Urothelium cell line (cell line): ENCODE measurements at places on chromosomes 2 and 18.

GRCh38 chr2:114031605-114032505 is 142.0 kb downstream of the ACTR3 start:
- no peak for DNase-seq

GRCh38 chr2:162342321-162342720 is 1.6 kb upstream of the GCA start:
- no peak for DNase-seq

DNA sequence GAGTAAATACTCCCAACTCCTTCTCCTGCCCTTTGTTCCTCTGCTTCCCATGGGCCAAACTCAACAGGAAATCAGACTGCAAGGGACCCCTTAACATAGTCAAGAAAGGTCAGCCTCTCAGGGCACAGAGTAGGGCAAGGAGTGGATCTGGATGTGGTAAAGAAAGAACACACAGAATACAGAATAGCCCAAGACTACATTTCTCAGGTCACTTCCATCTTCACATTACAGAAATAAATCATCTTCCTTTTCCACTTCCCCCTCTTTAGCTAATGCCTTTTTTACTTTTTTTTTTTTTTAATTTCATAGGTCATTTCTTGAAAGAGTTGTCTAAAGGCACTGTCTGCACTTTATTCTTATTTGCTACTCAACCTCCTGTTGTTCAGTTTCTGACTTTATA is 558.3 kb downstream of the TNS1 start:
- DNase-seq = no peak

- DNase-seq = no peak
These were observed 515.3 kb downstream of the DSC3 start for GRCh38 chr18:30527226-30527625.

GRCh38 chr2:164981217-164981990 is 26.1 kb upstream of the SLC38A11 start:
- DNase-seq = peak; percentile 32

DNA sequence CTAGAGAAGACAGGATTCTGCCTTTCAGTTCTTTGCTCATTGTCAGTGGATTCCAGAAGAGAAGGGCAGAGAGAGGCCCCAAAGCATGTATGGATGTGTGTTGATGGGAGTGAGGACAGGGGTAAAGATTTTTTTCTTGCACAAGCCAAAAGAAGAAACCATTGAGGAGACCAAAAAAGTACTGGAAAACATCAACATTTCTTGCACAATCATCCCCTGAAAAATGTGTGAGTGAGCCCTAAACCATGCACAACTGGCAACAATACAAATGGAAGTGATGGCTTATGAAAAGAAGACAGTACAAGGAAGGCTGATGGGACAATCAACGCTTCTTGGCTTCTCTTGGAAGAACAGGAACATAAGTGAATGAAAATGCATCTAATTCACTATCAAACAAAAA is 5.6 kb upstream of the SMAD7 start:
- no peak for DNase-seq

- peak; percentile 84 for DNase-seq
These were observed 4.7 kb upstream of the SLC20A1 start for GRCh38 chr2:112640800-112641675.

DNA sequence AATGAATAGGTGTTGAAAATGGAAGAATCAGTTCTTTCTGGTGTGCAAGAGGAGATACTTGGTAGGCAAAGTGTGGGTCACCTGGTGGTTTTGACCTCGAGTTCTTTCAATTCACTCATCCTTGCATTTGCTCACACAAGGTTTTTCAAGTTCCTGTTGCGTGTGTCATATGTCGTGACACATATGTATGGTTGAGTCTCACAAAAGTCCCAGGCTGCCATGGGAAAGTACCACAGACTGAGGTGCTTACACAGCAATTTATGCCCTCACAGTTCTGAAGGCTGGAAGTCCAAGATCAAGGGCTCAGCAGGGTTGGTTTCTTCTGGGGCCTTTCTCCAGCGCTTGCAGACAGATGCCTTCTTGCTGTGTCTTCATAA is 64.4 kb downstream of the NCK2 start:
- no peak for DNase-seq

DNA sequence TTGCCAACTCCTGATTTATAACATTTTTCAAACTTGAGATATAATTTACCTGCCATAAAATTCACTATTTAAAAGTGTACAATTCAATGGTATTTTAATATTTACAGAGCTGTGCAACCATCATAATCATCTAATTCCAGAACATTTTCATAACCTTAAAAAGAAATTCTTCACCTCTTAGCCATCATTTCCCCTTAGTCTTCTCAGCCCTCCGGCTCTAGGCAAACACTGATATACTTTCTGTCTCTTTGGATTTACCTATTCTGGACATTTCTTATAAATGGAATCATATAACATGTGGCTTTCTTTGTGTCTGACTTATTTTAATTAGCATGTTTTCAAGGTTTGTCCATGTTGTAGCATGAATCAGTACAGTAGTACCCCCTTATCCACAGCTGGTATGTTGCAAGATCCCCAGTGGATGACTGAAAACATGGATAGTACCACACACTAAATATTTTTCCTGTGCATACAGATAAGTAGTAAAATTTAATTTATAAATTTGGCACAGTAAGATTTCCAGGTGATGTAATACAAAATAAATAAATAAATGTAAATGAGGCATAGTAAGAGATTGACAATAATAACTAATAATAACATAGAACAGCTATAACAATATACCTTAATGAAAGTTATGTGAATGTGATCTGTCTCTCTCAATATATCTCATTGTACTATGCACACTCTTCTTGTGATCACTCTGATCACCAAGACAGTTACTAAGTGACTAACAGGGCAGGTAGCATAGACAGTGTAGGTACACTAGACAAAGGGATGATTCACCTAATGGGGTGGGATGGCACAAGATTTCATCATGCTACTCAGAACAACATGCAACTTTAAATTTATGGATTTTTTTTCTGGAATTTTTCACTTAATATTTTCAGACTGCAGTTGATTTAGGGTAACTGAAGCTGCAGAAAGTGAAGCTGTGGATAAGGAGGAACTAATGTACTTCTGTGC is 73.1 kb downstream of the RAB3GAP1 start:
- no peak for DNase-seq

DNA sequence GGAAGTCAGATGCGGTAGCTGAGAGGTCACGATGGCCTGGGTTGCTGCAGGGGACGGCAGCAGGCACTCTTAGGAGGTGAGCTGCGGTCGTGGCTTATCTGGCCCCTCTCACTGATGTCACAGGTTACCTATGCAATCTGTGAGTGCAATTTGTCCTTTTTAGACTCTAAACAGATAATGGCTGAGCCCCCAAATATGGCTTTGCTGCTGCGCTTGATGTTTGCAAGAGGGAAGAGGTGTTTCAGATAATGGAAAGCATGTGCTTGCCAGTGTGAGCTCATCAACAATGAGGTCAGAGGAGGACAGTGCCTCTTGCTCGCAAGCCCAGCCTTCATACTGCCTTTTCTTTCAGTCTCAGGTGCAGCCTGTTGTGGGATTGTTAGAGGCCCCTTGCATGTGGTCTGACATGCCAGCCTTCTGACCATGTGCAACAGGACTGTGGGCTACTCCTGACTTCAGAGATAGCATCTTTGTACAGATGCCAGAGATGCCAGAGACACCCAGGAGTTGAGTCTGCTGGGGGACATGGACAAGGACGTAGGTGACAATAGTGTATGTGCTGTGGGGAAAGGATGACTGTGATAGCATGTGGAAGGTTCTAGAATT is 151.3 kb downstream of the TANC1 start:
- no peak for DNase-seq

- DNase-seq = no peak
These were observed 169.8 kb upstream of the ERBB4 start for GRCh38 chr2:212708355-212708754.

- peak; percentile 25 for DNase-seq
These were observed at the start of gene CASP10 for GRCh38 chr2:201182650-201183364. CASP10 (plus strand) TSS chr2:201183141; CDS start chr2:201185778, 2,637 bp downstream.

GRCh38 chr2:121326628-121327027 is 41.6 kb upstream of the TFCP2L1 start:
- no peak for DNase-seq

DNA sequence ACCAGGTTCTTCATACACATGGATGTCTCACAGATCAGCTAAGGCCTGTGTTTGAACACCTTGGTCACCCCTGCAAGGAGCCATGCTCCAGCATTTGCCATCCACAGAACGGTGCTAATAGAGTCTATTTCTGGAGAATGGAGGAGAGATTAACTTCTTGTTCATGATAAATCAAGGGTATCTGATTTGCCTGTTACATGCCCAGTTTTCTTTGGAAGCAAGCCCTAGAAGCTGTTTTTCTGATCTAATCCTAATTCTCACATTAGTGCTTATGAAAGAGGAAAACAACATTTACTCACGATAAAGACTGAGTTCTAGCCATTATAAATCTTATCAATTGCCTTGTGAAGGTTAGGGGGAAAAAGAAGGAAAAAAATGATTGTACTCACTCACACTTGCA is 119.6 kb upstream of the DTNA start:
- DNase-seq = no peak

GRCh38 chr2:42742740-42743658 is 20.9 kb downstream of the OXER1 start:
- no peak for DNase-seq

GRCh38 chr2:59206361-59206760 is 965.2 kb upstream of the FANCL start:
- DNase-seq = no peak

GRCh38 chr18:53796040-53796729 is 428.3 kb downstream of the MBD2 start:
- peak; percentile 41 for DNase-seq

DNA sequence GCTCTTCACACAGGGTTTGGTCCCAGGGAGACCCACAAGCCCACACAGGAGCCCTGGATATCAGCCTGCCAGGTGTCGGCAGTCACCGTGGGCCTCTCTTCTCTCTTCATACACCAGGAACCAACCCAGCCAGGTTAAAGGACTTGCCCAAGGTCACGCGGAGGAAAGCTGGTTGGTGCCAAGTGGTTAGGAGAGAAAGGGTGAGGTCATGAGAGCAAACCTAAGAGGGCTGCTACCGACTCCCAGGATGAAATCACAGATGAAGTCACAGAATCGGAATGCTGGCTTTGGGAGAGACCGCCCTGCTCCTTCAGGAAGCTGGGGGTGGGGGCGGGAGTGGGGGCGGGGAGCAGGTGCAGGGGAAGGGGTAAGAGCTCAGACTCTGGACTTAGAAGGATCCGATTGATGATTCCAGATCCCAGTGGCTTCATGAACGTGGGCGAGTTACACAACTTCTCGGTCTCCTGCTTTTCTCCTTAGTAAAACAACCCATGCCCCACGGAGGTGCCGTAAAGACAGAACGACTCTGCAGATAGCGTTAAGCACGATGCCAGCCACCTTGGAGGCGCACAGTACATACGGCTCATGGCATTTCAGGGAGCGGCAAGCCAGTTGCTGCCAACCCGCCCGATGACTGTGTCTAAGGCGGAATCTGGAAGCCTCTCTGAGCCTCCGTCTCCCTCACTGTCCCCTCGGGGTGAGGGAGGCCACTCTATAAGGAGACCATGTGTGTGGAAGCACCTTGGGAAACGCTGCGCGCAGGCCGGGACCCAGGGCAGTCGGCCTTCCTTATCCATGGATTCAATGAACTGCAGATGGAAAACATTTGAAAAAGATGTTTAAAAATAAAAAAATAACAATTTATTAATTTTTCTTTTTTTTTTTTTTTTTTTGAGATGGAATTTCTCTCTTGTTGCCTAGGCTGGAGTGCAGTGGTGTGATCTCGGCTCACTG is 23.0 kb upstream of the TAF1B start:
- DNase-seq = peak; percentile 97

DNA sequence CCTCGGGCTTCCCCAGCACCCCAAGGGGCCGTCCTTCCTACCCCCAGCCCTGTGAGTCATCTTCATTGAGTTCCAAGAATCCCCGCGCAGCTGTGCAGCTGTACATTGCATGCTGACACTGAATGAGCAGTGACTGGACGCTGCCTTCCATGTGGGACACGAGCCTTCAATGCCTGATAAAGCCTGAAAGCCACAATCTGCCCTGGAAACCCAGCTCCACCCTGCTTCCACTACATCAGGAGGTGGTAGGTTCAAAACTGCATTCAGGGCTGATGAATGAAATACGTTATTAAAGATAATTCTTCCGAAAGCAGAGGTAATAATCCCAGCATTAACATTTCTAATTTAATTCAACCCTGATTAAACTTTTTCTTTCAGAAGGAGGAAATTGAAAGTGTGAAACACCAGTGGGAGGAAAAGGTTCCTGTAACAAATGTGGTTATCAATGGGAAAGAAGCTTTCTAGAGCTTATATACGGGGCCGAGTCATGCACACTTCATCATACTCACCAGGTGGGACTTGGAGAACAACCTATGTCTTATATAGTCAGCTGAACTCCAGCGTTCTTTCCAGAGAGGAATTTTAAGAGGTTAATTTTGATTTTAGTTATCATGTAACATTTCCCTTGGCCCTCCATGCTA is 360.1 kb downstream of the LPIN1 start:
- peak; percentile 95 for DNase-seq

DNA sequence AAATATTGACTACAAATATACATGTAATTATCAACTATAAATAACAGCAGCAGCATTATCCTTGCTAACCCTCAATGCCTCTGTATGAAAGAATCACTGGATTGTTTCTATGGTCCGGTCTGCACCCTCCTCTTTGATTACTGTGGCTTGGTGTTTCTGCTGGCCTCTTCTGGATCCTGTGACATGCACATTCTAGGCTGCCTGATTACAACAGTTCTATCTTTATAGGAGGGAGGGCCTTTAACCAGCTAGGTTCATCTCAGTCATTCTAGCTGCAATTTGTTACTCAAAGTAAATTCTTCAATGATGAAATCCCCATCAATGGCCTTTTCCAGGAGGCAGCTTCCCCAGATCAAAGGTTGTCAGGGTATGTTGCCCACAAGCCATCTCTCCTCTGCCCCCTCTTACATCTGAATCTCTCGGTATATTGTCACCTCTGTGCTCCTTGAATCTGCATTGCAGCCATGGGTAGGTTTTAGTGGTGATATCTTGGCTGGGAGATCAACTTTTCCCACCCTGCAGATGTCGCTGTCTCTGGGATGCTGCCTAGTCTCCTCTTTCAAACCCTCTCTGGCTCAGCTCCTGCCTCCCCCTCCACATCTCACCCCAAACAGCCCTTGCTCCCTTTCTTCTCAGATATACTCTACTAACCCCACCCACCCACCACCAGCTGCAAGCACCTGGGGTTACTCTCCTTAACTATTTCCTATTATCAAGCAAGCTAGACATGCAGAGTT is 106.2 kb upstream of the BZW1 start:
- peak; percentile 14 for DNase-seq

DNA sequence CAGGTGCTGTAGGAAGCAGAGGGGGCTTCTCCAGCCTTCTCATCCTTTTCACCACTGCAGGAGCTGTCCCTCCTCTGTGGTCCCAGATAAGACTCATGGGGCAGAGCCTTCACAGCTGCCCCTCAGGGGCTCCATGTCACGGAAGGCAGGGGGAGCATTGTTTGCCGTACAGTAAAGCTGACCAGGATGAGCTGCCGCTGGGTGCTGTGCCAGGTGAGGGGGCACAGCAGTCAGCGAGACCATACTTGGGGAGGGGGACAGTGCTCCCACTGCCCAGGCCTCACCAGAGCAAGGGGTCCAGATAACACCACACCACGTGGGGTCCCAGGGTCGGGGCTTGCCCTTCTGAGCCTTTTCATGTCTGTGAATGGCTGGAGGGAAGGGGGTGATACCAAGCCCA is 46.3 kb downstream of the PLEKHB2 start:
- DNase-seq = no peak
